Purkinje cell (primary cell): ENCODE measurements at places on chromosomes 5 and 9. TPM values are rescaled to one million over a fixed set of nuclear protein-coding genes. Genes with fewer than 3 reads are reported as not detected.

The KIF24 gene
- 0.07 and 0.23 TPM in 2 replicates for polyA plus RNA-seq

The ZDHHC11B gene
- polyA plus RNA-seq = 5.4 and 6.0 TPM in 2 replicates

The N4BP3 gene
- polyA plus RNA-seq = 0.43 and 0.79 TPM in 2 replicates

The ADGRV1 gene
- 31.7 and 36.2 TPM in 2 replicates for polyA plus RNA-seq

The NTRK2 gene
- 8.1 and 20.2 TPM in 2 replicates for polyA plus RNA-seq

The CYFIP2 gene
- polyA plus RNA-seq = 386 and 402 TPM in 2 replicates

The PTGER4 gene
- polyA plus RNA-seq = not detected in 2 replicates
